ENCODE measurements at places on chromosomes 7 and 10. TPM values are rescaled to one million over a fixed set of nuclear protein-coding genes. Genes with fewer than 3 reads are reported as not detected.

VIPR2 gene
- not detected for total RNA-seq

NCF1 gene
- total RNA-seq = 368 TPM

FAM25A gene
- not detected for total RNA-seq

EGFR gene
- not detected for total RNA-seq

CNPY4 gene
- 13.0 TPM for total RNA-seq

TLL2 gene
- total RNA-seq = not detected

CDHR3 gene
- total RNA-seq = not detected

TWIST1 gene
- not detected for total RNA-seq

GCK gene
- total RNA-seq = not detected

OR2A1 gene
- total RNA-seq = not detected

MYH16 gene
- not detected for total RNA-seq

PRPS1L1 gene
- total RNA-seq = not detected

GARS1 gene
- total RNA-seq = 296 TPM

UNCX gene
- total RNA-seq = not detected

FEZF1 gene
- total RNA-seq = not detected

MKLN1 gene
- total RNA-seq = 70.8 TPM

DNAJC2 gene
- total RNA-seq = 24.7 TPM

GPR158 gene
- not detected for total RNA-seq
